Activated naive CD4-positive, alpha-beta T cell treated with anti-CD3 and anti-CD28 coated beads, Interleukin-2, amount 50 U/mL, for 72 hours (primary cell): ENCODE measurements at places on chromosomes 3 and 15. TPM values are rescaled to one million over a fixed set of nuclear protein-coding genes. Genes with fewer than 3 reads are reported as not detected.

CSPG5 gene
- 1.2 TPM for total RNA-seq

DPPA2 gene
- not detected for total RNA-seq

SCN11A gene
- 0.09 TPM for total RNA-seq

FMN1 gene
- 1.1 TPM for total RNA-seq

SV2B gene
- 0.20 TPM for total RNA-seq

ITIH3 gene
- total RNA-seq, result not detected

RTF1 gene
- 29.4 TPM for total RNA-seq

MOBP gene
- not detected for total RNA-seq

DNA sequence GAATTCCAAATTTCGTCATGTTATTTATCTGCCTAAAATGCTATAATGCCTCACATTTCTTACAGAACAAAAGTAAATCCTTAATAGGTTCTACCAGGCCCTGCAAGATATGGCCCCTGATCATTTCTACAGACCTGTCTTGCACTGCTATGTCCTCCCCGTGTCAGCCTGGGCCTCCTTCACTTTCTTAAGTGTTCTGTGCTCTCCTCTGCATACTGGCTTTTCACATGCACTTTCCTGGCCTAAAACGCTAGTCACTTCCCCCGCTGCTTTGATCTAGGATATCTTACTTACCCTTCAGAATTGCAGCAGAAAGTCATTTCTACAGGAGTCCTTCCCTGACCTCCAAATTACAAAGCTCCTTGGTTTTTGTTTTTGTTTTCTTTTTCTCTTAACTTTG lies 551.3 kb downstream of the NSUN3 start:
- DNase-seq, result no peak

DNA sequence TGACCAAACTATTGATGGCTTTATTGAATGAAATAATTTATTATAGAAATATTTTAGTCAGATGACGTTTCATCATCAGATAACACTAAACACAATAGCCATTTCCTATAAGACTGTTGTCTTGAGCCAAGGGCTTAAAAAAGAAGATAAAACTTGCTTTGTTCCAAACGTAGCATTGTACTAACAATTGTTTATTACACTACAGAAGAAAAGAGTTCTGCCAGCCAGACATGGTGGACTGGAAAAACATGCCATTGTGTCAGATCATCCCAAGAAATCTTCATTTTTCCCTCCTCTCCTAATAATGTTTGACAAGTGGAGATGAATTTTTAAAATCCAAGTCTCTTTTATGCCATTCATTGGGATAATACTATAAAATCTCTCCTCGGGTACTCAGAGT lies 203.3 kb downstream of the CDIN1 start:
- no peak for DNase-seq

GRCh38 chr15:23760024-23760423 lies 72.9 kb upstream of the NDN start:
- no peak for DNase-seq

DNA sequence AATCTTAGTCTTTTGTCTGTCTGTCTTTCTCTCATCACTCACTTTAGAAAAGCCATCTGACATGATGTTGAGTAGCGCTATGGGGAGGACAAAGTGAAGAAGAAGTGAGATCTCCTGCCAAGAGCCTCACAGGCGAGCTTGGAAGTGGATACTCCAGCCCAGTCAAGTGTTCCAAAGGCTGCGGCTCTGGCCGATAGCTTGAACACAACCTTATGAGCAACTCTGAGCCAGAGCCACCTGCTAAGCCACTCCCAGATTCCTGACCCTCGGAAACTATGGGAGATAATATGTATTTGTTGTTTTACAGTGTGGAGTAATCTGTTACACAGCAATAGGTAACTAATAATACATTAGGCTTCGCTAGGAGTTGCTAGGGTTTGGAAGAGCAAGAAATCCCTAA lies 76.2 kb downstream of the MB21D2 start:
- no peak for DNase-seq

DNA sequence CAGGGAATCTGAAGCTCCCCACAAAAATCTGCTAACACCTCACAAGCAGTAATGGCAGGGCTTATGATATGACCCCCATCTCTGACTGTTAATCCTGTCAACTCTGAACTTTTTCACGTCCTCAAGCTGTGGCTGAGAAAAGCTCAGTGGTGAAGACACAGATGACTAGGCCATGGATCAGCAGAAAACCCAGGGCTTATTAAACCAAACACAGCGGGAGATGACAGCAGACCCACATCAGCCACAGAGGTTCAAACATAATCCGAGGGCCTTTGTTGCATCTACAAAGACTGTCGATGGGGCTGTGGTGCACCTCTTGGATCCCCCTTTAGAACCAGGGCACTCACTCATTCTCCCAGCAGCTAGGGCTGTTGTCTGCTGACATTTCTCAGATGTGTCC lies 50.4 kb downstream of the GLB1 start:
- DNase-seq, result peak; percentile 43

DNA sequence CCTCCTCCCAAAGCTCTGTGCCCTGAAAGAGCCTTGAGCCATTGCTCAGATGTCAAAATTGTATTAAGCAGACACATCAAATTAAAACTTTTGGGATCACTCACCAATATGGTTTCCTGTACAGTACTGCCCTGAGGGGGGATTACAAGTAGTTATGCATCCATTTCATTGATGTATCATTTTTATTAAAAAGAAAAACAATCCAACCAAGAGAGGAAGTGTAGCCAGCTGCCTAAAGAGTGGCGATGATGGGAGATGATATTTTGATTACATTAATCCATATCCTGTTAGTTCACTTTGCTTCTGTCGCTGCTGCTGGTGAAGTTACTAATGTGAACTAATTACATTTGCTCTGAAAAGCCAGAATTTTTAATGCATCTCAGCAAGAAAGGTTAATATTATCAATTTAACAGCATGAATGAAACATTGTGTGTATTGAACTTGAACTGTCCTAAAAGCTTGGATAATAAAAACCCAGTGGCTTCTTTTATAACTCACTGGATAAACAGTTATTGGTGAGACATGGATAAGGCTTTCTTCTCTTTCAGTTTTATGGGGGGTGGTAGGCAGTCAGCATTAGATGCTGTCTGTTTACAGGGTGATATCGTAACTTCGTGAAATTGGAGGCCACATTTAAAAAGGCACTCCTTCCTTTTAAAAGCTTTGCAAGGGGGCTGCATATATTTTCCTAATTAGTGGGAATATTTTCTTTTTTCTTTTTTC lies 87.7 kb downstream of the IGF1R start:
- no peak for DNase-seq

DNA sequence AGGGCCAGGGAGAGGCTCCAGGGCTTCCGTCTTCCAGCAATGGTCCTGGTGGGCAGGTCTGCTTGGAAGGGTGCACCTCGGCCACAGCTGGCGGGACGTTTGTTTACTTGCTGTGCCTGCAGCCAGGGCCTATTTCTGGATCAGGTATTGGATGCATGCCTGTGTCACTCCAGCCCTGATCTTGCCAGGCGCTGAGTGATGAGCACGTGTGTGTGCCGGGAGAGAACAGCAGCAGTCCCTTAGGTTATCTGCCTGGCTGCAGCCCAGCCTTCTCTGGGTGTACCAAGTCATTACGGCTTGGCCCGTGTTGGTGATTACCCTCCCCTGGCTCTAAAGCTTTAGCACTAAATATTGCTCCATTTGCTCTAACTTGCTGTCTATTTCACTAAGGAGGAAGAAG lies 14.9 kb downstream of the CCDC32 start:
- no peak for DNase-seq

- DNase-seq, result peak; percentile 19
Observed at GRCh38 chr3:137105277-137105977, 147.6 kb downstream of the IL20RB start.

- no peak for DNase-seq
Observed at GRCh38 chr3:6315906-6316305, 545.0 kb upstream of the GRM7 start.

- DNase-seq, result no peak
Observed at GRCh38 chr15:34206011-34206410, 3.9 kb downstream of the KATNBL1 start.

GRCh38 chr3:46746711-46747110 lies 29.0 kb upstream of the PRSS50 start:
- no peak for DNase-seq

- peak; percentile 32 for DNase-seq
Observed at GRCh38 chr3:122497425-122497824, 17.3 kb downstream of the KPNA1 start.

DNA sequence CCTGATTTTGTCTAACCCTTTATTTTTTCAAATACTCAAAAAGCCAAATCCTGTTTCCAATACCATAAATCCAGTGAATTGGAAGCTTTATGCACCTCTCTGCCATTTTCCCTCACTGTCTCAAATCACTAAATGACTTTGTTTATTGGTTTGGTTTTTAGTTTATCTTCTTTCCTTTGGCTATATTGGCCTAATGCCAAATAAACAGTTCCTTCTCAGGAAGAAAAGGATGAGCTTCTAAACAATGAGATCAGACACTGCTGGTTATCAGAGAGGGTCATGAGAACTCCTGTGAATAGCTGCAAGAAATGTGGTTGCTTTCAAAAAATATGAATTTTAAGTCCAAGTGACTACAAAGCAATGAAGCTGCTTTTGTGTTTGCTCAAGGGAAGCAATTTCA lies 359.9 kb downstream of the MECOM start:
- DNase-seq, result no peak

DNA sequence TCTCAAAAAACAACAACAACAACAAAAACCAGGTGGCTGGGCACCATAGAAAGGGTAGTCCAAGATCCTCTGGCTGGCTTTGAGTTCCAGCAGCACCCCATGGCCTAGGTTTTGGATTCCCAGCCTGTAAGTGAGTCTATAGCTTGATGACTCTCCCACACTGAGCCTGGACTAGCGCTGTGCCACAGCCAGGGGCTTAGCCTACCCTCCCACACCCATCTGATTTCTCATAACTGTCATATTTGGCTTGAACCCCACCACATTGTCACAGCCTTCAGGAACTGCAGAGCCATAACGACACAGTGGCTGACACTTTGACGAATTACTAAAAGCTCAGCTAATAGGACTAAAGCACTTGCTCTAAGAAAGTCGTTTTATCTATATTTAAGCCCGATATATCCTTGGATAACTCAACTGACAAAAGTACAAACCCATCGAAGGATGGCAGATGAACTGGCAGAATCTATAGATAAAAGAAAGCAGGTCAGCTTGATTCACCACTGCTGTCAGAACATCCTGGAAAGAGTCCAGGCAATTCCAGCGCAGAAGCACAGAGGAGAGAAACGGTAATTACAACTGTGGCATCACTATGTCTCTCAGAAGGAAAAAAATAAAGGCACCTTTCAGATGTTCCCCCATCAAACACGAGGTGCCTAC lies 62.1 kb downstream of the HOMER2 start:
- DNase-seq, result no peak

GRCh38 chr3:197432384-197433127 lies 123.2 kb downstream of the BDH1 start:
- no peak for DNase-seq

- DNase-seq, result no peak
Observed at GRCh38 chr15:29024662-29025061, 138.9 kb downstream of the APBA2 start.

DNA sequence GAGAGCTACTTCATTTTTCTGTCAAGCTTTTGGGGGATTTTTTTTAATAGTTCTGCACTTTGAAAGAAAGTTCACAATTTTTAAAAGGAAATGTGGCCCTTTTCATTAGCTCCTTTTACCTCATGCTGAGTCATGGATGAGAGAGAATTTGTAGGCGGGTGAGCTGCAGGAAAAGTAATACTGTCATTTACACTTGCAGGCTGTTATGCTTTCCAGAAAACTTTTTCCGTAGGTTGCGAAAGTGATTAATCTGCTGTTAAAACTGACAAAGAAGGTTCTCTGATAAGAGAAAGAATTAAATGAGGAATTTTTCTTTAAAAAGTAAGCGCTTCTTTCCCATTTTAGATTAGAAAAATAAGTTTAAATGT lies 430.2 kb downstream of the LPP start:
- peak; percentile 8 for DNase-seq

- DNase-seq, result no peak
Observed at GRCh38 chr3:4358273-4358672, 55.1 kb downstream of the SETMAR start.

GRCh38 chr15:57485869-57486268 lies 105.8 kb upstream of the MYZAP start:
- DNase-seq, result no peak

- DNase-seq, result no peak
Observed at GRCh38 chr15:42734076-42734672, 2.8 kb downstream of the CDAN1 start.
